ENCODE measurements at places on chromosomes 1 and 21. TPM values are rescaled to one million over a fixed set of nuclear protein-coding genes. Genes with fewer than 3 reads are reported as not detected.

DNA sequence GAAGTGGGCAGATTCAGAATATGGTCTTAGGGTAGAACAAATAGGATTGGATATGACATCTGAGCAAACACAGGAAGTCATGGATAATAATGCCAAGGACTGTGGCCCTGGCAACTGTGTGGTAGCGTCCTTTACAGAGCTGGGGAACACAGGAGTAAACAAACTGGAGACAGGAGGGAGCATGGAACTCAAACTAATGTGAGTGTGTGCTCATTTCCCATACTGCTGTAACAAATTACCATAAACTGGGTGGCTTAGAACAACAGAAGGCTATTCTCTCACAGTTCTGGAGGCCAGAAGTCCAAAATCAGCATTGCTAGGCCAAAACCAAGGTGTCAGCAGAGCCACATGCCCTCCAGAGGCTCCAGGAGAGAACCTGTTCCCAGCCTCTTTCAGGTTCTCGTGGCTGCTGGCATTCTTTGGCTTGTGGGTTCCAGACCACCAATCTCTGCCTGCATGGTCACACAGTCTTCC is 106.4 kb downstream of the TGFBR3 start:
- no peak for DNase-seq

DNA sequence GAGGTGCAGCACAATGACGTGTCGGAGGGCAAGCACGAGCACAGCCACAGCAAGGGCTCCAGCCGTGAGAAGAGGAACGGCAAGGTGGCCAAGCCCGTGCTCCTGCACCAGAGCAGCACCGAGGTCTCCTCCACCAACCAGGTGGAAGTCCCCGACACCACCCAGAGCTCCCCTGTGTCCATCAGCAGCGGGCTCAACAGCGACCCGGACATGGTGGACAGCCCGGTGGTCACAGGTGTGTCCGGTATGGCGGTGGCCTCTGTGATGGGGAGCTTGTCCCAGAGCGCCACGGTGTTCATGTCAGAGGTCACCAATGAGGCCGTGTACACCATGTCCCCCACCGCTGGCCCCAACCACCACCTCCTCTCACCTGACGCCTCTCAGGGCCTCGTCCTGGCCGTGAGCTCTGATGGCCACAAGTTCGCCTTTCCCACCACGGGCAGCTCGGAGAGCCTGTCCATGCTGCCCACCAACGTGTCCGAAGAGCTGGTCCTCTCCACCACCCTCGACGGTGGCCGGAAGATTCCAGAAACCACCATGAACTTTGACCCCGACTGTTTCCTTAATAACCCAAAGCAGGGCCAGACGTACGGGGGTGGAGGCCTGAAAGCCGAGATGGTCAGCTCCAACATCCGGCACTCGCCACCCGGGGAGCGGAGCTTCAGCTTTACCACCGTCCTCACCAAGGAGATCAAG is 107.5 kb upstream of the VAMP3 start:
- no peak for DNase-seq

DNA sequence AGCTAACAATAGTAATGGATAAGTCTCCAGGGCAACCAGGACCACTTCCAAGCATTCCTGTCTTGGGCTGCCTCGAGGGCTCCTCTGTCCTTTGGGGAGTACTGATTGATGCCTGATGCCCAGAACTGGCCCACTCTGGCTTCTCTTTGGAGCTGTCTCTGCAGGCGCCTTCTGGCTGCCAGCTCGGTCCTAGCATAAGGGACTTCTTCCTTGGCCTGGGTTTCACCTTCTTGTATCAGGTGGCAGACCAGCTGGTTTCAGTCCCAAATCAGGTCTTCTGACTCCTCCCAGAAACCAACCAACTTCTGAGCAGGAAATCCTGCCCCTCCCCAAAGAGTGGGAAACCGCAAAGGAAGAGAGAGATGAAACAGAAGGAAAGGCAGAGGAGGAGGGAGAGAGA is 10.6 kb downstream of the G0S2 start:
- DNase-seq: no peak

GRCh38 chr1:36880155-36881067 is 153.9 kb downstream of the GRIK3 start:
- no peak for DNase-seq

DNA sequence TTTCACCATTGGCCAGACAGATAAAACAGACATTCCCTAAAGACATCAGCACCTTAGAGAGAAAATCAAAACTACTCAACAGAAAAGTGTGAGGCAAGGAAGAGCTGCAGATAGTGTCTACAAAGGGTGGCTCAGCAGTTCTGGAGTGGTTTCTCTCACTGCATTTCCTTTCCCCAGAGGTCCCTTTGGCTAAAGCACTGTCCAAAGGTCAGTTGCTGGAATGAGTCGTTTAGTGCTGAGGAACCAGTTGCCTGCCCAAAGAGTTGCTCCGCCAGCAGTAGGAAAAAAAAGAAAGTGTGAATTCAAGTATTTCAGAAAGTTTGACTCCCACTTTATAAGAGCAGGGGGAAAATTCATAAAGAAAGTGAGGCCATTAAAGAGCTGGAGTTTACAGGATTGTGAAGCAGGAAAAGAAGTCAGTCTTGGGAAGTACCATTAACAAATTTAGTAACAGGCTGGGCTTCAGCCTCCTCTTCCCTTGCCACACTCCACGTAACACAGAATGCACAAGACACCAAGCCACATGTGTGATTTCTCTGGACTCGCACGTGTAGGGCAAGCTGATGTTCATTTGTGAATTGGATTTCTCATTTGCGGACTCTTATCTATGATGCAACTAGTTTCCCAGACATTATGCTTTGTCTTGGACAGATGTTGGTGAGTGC is 122.2 kb downstream of the RUNX1 start:
- DNase-seq: no peak

GRCh38 chr1:186059311-186059710 is 315.7 kb downstream of the TPR start:
- DNase-seq: no peak

Gene FAF1
- 51.4 TPM for total RNA-seq

Gene LAD1
- total RNA-seq: not detected

Data from omental fat pad (tissue), 4 donors.